MM.1S (cell line): ENCODE measurements at places on chromosomes 4 and X.

DNA sequence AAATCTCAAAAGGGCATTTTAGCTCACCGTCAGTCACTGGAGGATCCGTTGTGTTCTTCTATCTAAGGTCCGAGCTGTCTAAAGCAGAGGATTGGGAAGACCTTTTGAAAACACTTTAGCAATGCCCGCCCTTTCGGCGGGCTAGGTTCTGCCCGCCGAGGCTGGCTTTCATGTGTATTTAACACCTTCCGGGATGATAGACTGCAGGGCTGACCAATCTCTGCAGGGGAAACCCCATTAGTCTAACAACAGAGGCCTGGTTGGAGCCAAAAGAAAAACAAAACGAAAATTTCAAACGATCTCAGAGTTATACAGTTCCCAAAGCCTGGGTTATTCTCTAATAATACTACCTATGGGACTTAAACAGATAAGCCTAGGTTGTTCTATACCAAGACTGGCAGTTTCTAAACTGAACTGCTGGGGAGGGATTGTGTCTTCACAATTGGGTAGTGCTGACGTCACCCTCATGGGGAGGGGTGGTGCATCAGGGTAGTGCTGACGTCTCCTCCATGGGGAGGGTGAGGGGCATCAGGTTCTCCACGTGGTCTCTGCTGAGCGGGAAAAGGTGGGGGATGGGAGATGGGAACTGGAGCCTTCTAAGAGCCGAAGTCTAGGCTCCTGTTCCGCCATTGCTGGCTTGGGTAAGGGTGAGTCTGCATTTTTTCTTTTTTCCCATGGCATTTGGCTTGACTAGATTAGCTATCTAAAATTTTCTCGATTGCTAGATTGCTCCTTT is 14.8 kb upstream of the CUL4B start:
- no peak for DNase-seq

DNA sequence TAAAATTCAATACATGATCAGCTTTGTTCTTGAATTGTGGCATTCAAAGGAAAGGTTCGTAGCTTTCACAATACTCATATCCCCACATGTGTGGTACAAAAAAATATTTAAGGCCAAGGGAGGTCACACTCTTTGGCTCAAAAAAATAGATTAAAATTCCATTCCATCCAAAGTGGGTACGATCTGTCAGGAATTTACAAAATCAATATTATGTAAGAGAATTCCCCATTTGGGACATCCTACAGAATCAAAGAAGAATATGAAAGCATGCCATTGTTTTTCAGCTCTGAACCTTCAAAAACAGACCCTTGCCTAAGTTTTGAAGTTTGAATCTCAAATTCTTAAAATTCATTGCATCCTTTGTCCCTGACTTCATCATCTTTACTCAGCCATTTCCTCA is 85.8 kb downstream of the MID1 start:
- no peak for DNase-seq

- DNase-seq, result no peak
Observed at GRCh38 chr4:7985891-7986441, 46.3 kb upstream of the AFAP1 start.

DNA sequence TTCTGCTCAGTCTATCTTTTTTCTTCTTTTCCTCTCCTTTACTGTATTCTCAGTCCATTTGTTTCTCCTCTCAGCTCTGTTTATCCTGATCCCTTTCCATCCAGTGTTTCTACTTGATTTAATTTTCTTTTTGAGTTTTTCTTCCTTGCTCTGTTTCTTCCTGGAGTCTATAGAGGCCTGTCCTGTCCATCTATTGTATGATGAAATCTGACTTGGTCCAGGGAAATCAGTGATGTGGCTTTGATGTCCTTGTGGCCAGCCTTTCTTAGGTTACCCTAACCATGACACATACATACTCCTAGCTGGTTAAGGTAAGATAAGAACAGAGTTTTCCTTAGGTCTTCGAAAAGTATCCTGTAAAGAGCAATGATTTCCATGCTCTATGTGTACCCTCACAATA is 89.3 kb upstream of the LNX1 start:
- no peak for DNase-seq

- no peak for DNase-seq
Observed at GRCh38 chrX:103063918-103064434, at the start of gene BEX1. Gene BEX1 (minus strand): TSS chrX:103064171. CDS start chrX:103063274, 897 bp downstream.

- no peak for DNase-seq
Observed at GRCh38 chrX:3743801-3744439, 30.5 kb upstream of the PRKX start.
